ENCODE measurements at places on chromosomes 4 and X.
A peak's percentile ranks its signal among the peaks of the same experiment; 100 is the strongest.

DNA sequence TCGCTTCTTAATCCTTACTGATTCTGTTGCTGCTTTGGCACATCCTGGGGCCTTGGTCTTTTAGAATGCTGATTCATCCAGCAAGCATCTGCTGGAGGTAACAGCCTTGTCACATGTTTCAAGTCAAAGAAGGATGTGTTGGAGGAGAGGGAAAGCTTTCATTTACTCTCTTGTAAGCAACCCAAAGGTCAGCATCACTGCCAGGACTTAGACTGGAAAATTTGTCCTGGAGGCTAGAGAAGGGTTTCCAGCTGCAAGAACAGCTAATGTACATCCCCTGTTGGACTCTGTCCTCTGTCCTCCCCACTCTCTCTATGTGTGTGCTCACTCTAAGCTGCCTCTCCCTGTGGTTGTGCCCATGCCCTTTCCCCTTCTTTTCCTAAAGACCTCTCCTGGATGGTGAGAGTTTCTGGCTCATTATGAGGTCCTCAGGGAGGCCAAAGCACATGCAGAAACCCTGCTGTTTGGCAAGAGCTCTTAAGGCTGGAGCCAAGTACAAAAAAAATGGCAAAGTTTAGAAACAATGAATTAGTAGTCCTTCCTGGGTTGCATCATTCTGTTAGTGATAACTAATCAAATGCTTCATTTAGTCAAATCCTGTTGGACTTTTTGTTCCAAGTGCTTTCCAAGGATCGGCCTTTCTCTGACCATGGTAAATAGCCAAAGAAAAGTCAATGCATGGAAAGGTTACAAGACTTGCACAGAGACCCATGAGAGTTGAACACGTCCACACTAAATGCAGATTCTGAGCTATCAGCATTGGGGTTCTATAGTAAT is 13.4 kb upstream of the SRPX start:
- DNase-seq: no peak

DNA sequence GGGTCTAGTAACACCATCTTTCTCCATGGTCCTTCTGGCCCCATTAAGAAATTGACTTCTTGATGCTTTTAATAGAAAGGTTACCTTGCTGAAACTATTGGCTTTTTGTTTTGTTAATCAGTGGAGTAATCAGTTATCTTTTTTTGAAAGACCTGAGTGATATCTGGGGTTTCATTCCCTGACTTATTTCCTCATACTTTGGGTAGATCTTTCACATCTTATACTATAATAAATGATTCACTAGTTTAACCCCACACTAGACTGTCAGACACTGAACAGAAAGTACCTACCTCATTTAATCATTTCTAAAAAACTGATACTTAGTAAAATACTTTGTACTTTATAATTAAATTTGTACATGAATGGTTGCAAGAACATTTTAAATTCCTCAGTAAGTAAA is 1021.1 kb downstream of the STIM2 start:
- DNase-seq: no peak

GRCh38 chr4:78057600-78058550 is 752 bp downstream of the FRAS1 start:
- peak; percentile 49 for DNase-seq

GRCh38 chr4:26407476-26407875 is 82.8 kb downstream of the CCKAR start:
- DNase-seq: no peak

DNA sequence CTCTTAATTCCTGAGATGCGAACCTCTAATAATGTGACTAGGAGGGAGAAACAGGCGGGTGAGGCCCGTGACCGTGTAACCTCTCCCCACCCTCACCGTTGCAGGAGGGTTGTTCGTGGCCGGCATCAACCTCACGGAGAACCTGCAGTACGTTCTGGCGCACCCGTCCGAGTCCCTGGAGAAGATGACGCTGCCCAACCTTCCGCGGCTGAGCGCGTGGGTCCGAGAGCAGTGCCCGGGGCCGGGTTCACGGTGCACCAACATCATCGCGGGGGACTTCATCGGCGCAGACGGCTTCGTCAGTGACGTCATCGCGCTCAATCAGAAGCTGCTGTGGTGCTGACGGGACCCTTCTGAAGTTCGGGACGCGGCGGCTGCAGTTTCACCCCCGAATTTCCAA is 17.8 kb downstream of the PLCXD1 start:
- DNase-seq: no peak

GRCh38 chr4:1748465-1748995 is 27.2 kb downstream of the TACC3 start:
- peak; percentile 96 for DNase-seq

- peak; percentile 34 for DNase-seq
These were observed 66.0 kb upstream of the GEMIN8 start for GRCh38 chrX:14095702-14096101.

GRCh38 chr4:118120120-118120760 is 86.0 kb downstream of the NDST3 start:
- DNase-seq: no peak

GRCh38 chr4:84324303-84325245 is 174.5 kb downstream of the NKX6-1 start:
- no peak for DNase-seq

- DNase-seq: no peak
These were observed 34.4 kb downstream of the FAM13A start for GRCh38 chr4:89022426-89023128.

All from GM13977 (cell line).